Stimulated activated CD4-positive, alpha-beta T cell treated with anti-CD3 and anti-CD28 coated beads, TNF-alpha, amount 100 ng/mL, for 1 hour (primary cell): ENCODE measurements at places on chromosomes 2 and 18.

DNA sequence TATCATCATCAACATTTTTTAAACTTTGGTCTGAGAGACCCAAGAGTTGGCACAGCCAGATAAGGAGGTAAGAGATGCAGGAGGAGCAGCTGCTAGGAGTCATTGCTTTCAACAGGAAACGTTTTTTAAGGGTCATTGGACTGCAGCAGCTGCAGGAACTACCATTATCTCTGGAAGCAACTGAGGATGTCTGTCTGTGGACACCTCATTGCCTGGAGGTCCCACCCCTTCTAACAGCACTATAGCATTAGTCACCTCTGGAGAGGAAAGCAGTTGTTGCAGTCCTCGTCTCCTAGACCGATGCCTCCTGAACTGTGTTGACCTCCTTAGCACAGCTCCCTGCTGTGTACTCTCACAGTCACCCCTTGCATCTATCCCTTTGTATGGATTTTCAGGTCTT is 21.5 kb upstream of the FSHR start:
- DNase-seq = no peak

GRCh38 chr18:693466-694187 is 18.8 kb downstream of the ENOSF1 start:
- DNase-seq = no peak

GRCh38 chr2:30048636-30049175 is 98.1 kb upstream of the YPEL5 start:
- no peak for DNase-seq

GRCh38 chr2:231188506-231189170 is 9.8 kb upstream of the ARMC9 start:
- DNase-seq = no peak

- DNase-seq = no peak
These were observed 121.1 kb downstream of the HDAC4 start for GRCh38 chr2:239279508-239280295.

GRCh38 chr18:7750966-7751365 is 183.8 kb downstream of the PTPRM start:
- no peak for DNase-seq
